Right ventricle myocardium superior (tissue), 1 donor: ENCODE measurements at places on chromosomes 5 and 9. TPM values are rescaled to one million over a fixed set of nuclear protein-coding genes. Genes with fewer than 3 reads are reported as not detected.

The SPATA31D4 gene
- not detected for total RNA-seq

The SLC27A6 gene
- total RNA-seq = 82.3 TPM

The OLFM1 gene
- total RNA-seq = 11.9 TPM

The RASGEF1C gene
- 0.59 TPM for total RNA-seq

The FAM169A gene
- total RNA-seq = 3.0 TPM

The CD72 gene
- total RNA-seq = 0.59 TPM

The FOXD4 gene
- total RNA-seq = not detected

The CRHBP gene
- 0.27 TPM for total RNA-seq

The SH3GL2 gene
- not detected for total RNA-seq

The DOCK2 gene
- 6.3 TPM for total RNA-seq

The LURAP1L gene
- total RNA-seq = 2.2 TPM

The TEK gene
- total RNA-seq = 19.1 TPM

The BDP1 gene
- total RNA-seq = 12.8 TPM

The GFRA3 gene
- 0.94 TPM for total RNA-seq

The GFI1B gene
- total RNA-seq = not detected

The PLAC8L1 gene
- total RNA-seq = not detected

The COL15A1 gene
- 55.9 TPM for total RNA-seq

The NUP214 gene
- 22.4 TPM for total RNA-seq

The ZNF367 gene
- 4.3 TPM for total RNA-seq

The TICAM2 gene
- total RNA-seq = 2.7 TPM

The CARD9 gene
- 0.78 TPM for total RNA-seq

The SPATA31D3 gene
- not detected for total RNA-seq

The ACSL6 gene
- 3.0 TPM for total RNA-seq
